Retinal pigment epithelial cell (primary cell): ENCODE measurements at places on chromosomes 4 and X.

- no peak for DNase-seq
These were observed 150.9 kb downstream of the SLC10A7 start for GRCh38 chr4:146370841-146371240.

GRCh38 chr4:114025176-114025777, 45.8 kb upstream of the ARSJ start:
- DNase-seq: no peak

DNA sequence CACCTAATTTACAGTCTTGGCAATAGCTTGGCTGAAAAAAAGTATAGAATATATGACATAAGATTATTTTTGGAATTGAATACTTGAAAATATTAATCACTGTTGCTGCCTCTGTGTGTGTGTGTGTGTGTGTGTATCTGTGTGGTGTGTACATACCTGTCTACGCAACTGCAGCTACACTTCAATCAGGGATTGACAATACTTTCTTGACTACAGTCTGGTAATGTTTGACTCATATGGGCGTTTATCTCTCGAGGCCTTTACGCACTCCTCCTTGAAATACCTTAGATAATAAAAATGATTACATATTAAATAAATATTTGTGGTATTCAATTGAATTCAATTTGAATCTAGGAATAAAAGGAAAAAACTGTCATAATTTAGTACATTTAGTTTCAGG, 565.2 kb downstream of the PCDH18 start:
- DNase-seq: no peak

GRCh38 chrX:127519323-127519722, 532.9 kb downstream of the ACTRT1 start:
- DNase-seq: no peak

GRCh38 chr4:10173037-10173753, 56.6 kb upstream of the WDR1 start:
- DNase-seq: peak; percentile 85

DNA sequence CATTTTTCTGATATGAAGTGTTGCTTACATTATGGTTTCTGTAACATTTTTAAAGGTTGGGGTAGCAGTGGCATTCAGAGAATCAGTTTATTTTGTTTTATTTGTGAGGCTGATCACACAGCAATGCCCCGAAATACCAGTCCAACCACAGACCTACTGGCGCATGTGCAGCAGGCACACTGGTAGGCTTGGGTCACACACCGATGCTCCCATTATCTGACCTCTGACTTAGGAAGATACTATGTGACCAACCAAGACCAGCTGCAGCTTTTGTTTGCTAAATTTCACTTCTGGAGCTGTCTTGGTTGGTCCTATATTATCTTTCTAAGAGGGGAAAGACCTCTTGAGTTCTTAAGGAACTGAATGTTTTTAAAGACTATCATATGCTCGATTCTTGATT, 18.7 kb downstream of the PGM2 start:
- DNase-seq: no peak

GRCh38 chr4:169164669-169165415, 105.9 kb downstream of the SH3RF1 start:
- no peak for DNase-seq

DNA sequence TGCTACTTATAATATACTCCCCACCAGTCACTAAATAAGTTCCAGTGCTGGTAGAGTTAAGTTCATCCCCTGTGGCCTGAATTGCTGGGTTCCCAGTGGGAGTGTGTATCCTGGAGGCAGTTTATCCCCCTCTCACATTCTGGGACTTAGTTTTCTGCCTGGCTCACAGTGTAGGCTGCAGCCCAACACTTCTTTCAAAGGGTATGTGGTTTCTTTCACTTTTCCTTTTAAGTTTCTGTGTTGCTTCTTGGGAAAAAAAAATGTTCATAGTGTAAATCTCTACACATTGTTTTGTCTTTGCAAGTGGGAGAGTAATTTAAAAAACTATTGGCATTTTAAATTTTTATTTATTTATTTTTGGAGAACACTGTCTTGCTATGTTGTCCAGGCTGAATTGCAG, 204.0 kb downstream of the CHIC1 start:
- no peak for DNase-seq

- DNase-seq: no peak
These were observed 15.5 kb downstream of the RAB40A start for GRCh38 chrX:103503853-103504207.

GRCh38 chr4:82903737-82904136, 3.2 kb downstream of the THAP9 start:
- DNase-seq: no peak

DNA sequence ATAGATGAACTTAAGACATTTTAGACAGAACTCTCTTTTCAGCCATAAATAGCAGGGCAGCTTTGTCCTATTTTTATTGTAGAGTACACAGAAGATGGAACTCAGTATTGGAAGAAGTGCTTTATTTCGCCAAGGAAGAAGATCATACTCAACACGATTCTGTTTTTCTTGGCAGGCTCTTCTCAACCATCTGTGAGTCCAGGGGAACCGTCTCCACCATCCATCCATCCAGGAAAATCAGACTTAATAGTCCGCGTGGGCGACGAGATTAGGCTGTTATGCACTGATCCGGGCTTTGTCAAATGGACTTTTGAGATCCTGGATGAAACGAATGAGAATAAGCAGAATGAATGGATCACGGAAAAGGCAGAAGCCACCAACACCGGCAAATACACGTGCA, 37.6 kb downstream of the KIT start:
- DNase-seq: no peak

- DNase-seq: no peak
These were observed 25.2 kb upstream of the TBC1D14 start for GRCh38 chr4:6884341-6884870.

GRCh38 chrX:49171752-49172279, at the start of gene PLP2:
TSS of gene PLP2 (plus strand) at chrX:49171898. CDS start at chrX:49172001, 103 bp downstream.
- no peak for DNase-seq
